ENCODE measurements at places on chromosomes 12 and 14.

- no peak for DNase-seq
These were observed 27.2 kb upstream of the ALG10 start for GRCh38 chr12:33994857-33995808.

DNA sequence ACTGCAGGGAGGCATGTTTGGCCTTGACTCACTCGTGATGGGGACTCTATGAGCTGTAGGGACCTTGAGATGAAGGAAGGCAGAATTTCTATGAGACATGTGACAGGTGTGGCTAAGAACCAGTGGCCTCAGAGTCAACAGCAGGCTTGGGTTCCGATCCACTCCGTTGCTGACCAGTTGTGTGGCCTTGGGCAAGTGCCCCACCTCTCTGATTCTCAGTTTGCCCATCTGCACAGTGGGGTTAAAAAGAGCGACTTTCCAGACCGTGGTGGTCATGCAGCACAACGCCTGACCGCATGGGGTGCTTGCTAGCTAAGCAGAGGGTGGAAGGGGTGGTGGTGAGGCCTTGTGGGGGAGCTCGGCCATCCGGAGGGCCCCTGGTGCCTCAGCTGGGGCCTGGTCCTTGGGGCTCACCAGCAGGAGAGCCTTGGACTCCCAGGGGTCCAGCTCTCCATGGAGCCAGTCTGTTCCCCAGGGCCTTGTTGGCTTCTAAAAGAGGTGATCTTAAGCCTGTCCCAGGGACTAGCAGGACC lies 18.5 kb downstream of the PAPLN start:
- DNase-seq, result no peak

DNA sequence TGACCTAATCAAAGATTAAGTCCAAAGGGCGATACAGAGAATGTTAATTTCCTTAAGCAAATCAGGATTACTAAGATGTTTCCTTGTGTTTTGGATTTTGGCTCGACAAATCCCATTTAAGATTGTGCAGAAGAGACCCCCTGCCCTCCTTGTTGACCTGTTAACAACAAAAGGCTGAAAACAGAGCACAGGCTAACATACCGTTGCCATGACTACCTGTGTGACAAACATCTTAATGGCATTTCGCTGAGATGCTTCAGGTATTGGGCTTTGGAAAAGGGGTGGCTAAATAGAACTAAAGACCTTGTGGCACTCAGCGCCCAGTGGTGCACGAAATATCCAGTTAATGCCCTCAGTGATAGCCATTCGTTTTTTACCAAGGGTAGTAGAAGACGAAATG lies 1532.3 kb upstream of the TMEM132C start:
- DNase-seq, result no peak

DNA sequence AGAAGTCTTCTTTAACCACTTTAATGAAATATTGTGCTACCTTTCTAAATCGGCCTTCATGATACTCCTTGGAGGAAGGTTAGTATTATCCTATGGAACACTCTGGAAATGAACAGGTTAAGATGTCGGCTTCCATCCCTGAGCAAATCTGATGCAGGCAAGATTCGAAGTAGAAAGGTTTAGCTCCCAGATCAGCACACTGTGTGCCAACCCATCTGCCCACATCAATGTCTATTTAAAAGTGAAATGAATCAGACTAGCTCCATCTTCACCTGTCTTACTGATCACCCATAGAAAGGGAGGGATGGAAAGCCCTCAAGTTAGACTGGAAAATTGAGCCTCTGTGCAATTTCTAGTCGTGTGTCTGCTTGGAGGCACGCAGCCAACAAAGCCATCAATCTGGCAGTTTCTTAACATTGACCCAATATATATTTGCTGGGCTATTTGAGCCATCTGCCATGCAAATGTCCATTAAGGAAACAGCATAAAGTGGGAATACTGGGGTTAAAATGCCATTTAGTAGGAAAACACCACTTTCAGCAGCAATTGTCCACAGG lies 506.1 kb downstream of the RMST start:
- DNase-seq, result no peak

DNA sequence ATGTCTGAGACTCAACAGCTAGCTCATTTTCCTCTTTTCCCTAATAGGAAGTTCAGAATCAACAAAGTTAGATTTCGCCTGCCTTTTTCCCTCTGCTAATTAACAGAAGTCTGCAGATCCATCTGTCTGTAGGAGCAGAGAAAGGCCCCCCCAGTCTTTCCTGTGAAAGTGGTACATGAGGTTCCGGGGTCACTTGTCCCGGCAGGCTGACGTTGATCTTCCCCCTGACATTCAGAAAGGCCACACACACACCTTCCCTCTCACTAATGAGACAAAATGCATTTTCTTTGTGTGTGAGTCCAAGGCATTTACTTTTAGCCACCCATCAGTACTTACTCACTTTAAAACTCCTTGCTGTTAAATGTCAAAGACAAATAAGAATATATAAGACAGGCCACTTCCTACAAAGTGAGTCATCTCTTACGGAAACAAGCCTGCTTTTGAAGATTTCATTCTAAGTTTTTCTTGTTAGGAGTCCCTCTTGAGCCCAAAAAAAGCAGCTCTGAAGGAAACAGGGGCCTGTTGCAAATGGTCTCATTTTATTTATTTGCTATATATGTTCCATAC lies 138.7 kb downstream of the TTC7B start:
- peak; percentile 90 for DNase-seq

DNA sequence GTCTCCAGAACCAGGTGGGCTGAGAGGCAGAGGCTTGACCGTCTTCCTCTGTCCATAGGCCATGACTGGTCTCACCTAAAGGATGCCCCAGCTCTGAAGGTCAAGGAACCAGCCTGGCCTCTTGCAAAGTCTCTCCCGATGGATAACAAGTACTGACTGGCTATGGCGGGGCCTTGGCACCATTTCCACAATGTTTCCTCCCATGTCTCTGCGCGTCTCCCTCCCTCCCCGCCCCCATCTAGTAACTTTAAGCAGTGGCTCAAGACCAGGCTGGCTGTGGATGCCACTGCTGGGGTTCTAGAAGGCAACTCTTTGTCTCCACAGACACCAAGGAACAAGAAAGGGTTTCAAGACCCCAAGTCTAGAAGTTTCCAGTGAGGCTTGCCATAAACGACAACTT lies 275.5 kb downstream of the DPF3 start:
- no peak for DNase-seq

DNA sequence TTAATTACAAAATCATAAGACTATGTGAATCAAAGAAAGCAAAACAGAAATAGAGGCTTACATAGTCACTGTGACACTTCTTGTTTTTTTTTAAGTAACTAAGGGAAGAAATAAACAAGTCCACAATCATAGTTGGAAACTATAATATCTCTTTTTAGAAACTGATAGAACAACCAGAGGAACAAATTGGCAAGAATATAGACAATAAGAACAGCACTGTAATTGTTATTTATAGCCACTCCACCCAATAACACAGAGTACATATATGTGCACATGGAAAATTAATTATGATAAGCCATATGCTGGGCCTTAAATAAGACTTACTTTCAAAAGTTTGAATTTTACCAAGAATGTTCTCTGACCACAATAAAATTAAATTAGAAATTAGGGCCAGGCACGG lies 101.1 kb downstream of the PLEKHG7 start:
- DNase-seq, result no peak

GRCh38 chr12:57552306-57552651 lies 2.4 kb downstream of the KIF5A start:
- DNase-seq, result no peak

DNA sequence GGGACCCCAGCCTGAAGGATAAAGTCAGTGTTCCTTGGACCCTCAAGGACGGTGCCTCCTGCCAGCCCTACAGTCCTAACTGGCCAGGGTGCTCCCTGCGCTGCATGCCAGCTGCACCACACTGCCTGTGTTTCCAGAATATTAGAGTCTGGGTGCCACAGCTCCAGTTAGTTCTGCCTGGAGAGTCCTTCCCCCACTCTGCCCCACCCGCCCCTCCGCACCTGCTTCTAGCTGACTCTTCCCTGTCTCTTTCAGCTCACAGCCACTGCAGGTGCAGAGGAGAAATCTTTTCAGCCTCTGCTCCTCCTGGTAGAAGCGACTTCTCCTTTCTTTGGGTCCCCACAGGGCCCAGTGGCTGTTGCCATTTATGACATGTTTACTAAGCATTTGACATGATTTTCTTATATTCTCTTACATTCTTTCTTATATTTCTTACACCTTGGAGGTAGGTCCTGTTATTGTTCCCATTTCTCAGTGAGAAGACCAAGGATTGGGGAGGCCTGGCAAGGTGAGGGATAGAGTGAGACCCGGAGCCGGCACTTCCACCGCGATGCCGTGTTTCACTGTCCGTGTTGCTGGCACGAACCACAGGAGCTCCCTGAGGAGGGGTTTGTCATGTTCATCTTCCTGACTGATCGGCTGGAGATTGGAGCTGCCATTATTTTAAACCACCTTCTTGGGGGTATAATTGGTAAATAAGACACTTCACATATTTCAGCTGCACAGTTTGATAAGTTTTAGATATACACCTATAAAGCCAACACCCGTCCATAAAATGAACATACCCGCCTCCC lies 29.4 kb downstream of the SYNE3 start:
- DNase-seq, result no peak

DNA sequence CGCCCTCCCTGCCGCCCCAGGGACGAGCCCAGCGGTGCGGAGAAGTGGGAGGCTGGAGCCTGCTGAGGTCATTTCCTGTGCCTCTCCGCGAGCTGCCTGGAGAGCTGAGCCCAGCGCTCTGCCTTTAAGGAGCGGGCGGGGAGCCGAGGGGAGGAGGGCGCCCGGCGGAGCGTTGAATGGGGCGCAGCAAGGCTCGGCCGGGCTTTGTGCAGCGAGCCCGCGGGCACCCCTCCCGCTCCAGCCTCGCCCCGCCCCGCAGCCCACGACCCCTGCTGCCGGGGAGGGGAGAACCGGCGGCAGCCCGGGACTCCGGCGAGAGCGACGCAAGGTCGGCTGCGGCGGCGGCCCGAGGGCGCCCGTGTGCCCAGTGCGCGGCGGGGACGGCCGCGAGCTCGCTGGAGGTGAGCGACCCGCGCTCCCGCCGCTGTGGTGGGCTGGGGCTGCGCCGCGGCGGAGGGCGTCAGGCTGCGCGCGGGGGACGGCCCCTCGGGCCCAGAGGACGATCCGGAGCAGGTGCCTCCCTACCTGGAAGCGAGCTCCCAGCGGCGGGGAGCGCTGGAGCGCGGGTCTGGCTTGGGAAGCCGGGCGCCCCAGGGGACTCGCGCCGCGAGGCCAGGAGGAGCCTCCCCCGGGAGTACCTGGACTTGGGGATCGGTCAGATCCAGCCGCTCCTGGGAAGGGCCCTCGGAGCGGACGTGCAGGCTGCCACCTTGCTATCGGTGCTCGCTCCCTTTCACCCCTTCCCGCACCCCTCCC lies at the start of gene PLEKHH1:
Gene PLEKHH1, plus strand, starts transcription at position 293 of the 756 bp plus-strand sequence. CDS start 8,578 bp downstream, outside the sequence.
- peak; percentile 71 for DNase-seq

DNA sequence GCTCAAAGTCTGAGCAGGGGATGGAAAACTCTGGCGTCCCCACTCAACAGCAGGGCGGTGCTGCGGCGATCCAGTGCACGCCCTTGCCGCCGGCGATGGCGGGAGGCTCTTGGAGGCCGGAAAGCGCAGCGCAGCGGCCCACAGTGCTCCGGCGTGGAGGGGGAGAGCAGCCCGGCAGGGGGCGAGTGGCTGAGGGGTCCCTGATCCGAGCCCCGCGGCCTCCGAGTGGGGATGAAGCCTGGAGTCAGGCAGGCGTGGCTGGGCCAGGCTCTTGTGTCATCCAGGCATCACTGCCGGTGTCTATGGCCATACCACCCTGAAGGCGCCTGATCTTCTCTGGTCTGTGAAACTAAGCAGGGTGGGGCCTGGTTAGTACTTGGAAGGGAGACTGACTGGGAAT lies 183.1 kb downstream of the ALG10 start:
- no peak for DNase-seq

- DNase-seq, result peak; percentile 35
These were observed 191.4 kb upstream of the BCL2L14 start for GRCh38 chr12:11879306-11879705.

DNA sequence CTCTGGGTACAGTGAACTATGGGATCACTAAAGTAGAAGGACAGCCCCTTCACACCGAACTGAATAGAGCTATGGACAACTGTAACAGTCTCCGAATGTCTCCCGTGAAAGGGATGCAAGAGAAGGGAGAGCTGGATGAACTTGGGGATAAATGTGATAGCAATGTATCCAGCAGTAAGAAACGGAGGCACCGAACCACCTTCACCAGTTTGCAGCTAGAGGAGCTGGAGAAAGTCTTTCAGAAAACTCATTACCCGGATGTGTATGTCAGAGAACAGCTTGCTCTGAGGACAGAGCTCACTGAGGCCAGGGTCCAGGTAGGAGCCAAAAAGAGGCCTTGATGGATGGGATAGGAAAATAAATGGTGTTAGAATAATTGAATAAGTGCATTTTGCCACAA lies 3.5 kb downstream of the ALX1 start:
- no peak for DNase-seq

GRCh38 chr12:79886917-79887519 lies 47.9 kb downstream of the PPP1R12A start:
- peak; percentile 61 for DNase-seq

- no peak for DNase-seq
These were observed 151.1 kb downstream of the KIF26A start for GRCh38 chr14:104289507-104289906.

DNA sequence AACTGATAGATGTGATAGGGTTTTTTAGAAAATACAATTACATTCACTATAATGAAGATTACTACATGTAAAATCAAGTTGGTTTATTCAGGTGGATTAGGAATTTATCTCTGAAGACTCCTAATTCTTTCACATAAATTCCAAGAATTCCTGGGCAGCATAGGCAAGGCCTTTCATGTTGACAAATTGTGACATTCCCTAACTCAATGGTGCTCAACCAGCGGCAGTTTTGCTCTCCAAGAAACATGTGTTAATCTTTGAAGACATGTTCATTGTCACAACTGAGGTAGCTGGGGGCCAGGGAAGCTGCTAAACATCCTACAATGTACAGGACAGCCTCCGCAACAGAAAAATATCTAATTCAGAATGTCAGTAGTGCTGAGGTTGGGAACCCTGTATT lies 46.3 kb downstream of the PTPRQ start:
- no peak for DNase-seq

DNA sequence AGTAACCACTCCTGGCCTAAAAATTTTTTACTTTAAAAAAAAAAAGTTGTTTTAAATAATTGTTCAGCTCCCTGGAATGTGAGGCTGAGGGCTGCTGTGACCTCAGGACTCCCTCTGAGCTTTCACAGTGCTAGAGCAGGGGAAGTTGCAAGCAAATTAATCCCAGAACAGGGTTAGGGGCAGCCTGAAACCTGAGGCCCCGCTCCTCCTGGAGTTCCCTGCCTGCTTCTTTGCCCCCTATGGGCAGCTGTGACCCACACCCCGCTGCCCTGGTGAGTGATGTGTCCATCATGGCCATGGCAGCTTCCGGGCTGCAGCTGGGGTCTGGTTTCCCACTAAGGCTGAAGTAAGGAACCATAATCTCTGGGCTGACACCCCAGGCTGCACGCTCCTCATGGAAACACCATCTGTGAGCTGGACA lies 9.5 kb downstream of the RITA1 start:
- peak; percentile 74 for DNase-seq

- DNase-seq, result no peak
These were observed 32.9 kb downstream of the C14orf132 start for GRCh38 chr14:96072076-96072475.
